Kidney epithelial cell (primary cell): ENCODE measurements at places on chromosomes 16 and 17. TPM values are rescaled to one million over a fixed set of nuclear protein-coding genes. Genes with fewer than 3 reads are reported as not detected.

FOXN1 gene
- total RNA-seq = not detected in 2 replicates

DNA sequence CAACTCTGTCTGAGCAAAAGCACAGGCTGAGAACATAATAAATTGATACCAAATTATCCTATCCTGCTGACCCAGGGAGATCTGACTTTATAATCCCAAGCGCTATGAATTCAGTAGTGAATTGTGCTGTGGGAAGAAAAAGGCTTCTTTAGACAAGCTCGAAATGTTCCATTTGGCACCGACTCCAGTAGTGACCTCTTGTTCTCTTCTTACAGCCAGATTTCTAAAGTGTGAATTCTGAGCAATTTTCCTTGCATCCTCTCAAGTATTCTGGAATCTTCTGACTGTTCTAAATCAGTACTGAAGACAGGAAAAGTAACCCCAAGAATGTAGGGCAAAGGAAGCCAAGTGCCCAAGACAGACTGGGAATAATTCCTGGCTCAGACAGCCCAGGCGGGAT lies 58.2 kb downstream of the CDYL2 start:
- DNase-seq = no peak

CES5A gene
- not detected in 2 replicates for total RNA-seq

CNTNAP4 gene
- not detected in 2 replicates for total RNA-seq

GRCh38 chr16:47921535-47921934 lies 234.3 kb downstream of the ABCC12 start:
- DNase-seq = no peak

FBXO39 gene
- total RNA-seq = 0.14 TPM in 1 of 2 replicates, not detected in the other

KIAA0753 gene
- total RNA-seq = 20.2 and 24.2 TPM in 2 replicates

BANP gene
- total RNA-seq = 25.9 and 35.4 TPM in 2 replicates

TBC1D28 gene
- not detected in 2 replicates for total RNA-seq
